ENCODE measurements at places on chromosomes 2 and 18.

DNA sequence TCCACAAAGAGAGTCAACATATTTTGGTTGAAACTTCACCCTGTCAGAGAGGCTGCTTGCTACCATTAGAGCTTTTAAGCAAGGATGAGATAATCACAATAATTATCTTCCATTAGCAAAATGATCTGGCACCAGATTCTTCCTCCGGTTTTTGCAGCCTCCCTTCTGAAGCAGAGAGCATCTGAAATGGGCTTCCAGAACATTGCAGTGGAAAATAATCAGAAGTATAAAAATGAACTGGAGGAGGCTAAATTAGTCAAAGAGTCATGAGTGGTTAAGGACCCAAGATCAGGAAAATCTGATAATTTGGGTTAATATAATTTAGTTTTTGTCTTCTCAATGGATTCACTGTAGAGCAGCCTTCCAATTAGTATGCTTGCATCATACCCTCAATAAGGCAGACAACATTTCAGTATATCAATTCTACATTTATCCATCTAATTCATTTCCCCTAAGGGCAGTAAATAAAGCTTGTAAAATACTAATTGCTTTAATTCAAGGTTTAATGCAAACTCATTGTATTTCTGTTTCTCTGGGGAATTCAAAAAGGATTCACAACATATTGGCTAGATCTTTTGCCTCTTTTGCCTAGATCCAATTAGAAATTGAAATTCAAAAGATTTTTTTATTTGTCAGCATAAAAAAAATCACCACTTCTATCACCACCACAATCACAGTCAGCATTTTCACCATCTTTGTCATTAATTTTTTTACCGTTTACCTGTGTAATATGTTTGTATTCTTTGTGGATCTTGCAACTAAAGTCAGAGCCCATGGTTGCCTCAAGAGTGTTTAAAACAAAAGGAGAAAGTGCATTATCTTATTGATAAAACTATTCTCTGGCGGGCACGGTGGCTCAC, 537.2 kb upstream of the DCC start:
- DNase-seq: no peak

- no peak for DNase-seq
Measured at GRCh38 chr2:241061275-241061674, 40.8 kb downstream of the MTERF4 start.

- DNase-seq: no peak
Measured at GRCh38 chr18:58104096-58104495, 60.1 kb downstream of the NEDD4L start.

DNA sequence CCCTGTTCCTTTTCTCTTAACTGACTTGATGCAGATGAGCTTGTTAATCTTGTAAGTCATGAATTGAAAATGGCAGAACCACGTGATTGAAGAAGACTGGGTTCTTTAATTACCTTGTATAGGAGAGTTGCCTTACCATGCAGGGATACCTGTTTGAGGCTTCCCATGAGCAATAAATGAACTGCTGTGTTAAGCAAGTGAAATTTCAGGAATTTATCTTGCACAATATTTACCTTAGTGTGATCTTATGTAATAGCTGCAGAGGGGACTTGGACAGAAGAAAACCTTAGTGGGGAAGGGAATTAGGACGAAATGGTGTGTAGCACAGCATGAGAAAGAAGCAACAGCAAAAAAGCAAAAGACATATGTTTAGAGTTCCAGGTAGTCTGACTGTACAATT, 384.0 kb upstream of the TMEFF2 start:
- DNase-seq: no peak

GRCh38 chr18:68147728-68148127, 567.2 kb downstream of the TMX3 start:
- no peak for DNase-seq

DNA sequence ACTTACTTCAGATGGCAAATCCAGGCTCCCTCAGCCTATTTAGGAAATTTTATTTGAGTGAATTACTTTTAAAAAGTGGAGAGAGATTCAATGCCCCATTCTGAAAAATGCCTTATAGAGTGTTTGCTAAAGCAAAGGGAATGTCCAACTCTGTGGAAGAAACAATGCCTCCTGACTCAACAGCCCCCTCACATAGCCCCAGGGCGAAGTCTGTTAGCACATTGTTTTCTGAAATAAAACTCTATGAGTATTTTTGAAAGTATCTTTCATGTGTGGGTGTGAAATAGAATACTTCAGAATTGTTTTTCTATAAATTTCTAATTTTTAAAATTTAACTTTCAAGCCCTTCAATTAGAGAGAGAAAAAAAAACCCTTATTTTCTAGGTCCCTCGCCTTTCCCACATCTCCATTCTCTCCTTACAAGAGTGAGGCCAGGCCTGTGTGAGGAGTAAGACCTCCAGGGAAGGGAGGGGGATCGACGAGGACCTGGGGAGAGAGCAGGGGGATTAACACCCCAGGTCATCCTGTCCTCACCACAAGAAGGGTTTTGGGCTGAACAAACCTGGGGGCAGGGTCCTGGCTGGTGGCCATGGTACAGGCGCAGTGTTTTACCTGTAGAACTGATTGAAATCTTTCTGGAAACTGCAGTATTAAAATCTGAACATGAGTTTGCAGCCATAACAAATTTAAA, 141.4 kb downstream of the SNTG2 start:
- no peak for DNase-seq

DNA sequence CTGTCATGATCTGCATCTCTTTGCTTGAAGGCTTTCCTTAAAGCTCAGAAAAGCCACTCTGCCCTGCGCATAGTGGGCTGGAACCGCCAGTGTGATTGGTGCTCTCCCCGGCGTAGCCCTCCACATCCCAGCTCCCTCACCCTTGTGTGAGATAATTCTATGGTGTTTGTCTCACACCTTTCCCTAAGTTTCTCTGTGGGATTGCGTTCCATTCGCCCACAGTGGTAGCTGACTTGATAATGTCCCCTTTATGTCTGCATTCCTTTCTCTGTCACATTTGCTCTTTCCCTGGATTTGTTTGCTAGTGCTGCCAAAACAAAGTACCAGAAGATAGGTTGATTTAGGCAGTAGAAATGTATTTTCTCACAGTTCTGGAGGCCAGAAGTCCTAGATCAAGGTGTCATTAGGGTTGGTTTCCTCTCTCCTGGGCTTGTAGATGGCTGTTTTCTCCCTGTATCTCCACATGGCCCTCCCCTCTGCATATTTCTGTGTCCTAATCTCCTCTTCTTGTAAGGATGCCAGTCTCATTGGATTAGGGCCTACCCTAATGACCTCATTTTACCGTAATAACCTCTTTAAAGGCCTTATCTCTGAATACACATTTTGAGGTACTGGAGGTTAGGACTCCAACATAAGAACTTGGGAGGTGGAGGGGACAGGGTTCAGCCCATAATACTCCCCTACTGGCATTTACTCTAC, 7.4 kb upstream of the TMEM87B start:
- DNase-seq: no peak

GRCh38 chr2:234249873-234250272, 199.4 kb downstream of the SPP2 start:
- DNase-seq: no peak

DNA sequence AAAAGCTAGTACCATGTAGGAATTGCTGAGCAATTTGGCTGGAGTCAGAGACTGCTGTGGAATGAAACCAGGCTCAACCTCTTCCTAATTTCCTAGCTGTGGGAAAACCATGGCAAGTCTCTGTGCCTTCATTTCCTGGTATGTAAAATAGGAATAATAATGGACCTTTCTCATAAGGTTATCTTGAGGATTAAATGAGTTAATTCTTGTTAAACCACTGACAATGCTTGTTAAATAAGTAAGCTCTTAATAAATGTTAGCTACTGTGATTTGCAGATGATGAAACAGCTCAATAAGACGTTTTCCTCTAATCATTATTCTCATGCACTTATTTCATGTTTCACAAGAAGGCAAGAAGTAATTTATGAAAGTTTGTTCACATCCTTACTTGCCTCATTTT, 346.7 kb downstream of the RND3 start:
- DNase-seq: no peak

DNA sequence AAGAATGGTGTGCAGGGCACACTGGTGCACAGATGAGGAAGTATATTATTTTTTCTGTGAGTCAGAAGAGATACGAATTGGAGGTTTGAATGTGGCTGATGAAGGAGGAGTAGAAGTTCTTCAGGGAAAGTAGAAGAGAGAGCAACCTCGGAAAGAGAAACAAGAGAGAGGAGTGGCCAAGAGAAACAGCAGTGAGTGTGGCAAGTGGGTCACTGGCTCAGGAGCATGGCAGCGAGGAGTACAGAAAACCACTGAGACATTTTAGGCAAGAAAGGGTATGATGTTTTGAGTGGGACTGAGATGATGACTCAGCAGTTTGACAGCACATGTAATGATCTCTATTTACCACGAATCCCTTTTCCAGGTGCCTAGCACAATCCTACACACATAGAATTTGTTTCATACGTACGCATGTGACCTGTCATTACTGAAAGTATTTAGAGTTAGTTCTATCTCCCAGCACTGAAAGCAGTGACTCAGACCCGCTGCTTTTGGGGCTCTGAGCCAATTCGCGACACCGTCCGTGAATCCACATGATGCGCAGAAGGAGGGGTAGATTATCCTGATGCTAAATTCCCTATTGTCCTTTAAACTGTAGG, 915.4 kb downstream of the DCDC2C start:
- DNase-seq: no peak

GRCh38 chr18:74652392-74652988, 54.8 kb downstream of the ZNF407 start:
- no peak for DNase-seq

DNA sequence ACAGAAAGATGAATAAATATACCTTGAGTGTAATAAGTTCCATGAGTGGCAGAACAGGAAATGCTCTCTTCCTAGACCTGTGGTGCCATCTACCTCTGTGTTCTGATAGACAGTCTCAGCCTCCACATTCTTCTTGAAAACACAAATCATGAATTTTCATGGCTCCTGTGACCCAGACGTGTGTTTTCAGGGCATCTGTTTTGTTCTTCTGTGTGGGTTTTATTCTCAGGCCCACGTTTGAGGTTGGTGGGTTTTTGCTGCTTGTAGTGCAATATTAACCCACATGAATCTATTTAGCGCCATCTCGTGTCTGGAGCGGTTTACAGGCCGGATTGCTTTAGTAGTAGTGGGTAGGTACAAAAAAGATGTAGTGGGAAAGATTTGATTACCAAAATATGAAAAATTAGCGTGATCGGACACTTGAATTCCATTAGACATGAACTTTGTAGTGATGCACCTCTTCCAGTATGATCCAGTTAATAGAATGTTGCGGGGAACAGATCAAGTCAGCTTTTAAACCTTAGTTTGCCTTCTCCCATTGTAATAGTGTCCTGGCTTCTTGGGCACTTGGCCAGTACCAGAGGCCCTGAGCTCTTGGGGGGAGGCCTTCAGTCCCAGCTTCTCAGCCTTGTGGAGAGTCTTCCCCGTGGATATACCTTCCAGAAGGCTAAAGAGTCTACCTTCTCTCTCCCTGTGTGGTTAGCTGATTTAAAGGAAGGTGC, 256.5 kb downstream of the TPGS2 start:
- DNase-seq: no peak

GRCh38 chr2:98158305-98158704, 71.3 kb downstream of the VWA3B start:
- DNase-seq: no peak

DNA sequence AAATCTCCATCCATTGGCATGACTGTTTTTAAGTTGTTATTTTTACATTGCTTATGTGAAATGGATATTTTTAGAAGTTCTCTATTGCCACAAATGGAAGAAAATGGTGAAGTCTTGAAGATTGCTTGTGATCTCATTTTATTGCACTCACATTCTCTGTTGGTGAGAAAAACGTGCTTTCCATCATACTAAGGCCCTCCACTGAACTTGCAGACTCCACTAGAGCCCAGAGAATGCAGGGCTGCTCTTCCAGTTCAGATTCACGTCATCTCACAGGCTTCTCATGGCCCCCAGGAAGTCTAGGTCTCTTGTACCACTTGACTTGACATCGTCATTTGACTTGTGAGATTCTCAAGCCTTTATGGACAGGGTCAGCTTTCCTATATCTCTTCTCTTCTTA, 254.8 kb upstream of the COPS8 start:
- no peak for DNase-seq

- no peak for DNase-seq
Measured at GRCh38 chr2:69566669-69567068, 76.9 kb downstream of the AAK1 start.

- DNase-seq: no peak
Measured at GRCh38 chr2:8122520-8122919, 559.3 kb upstream of the ID2 start.

DNA sequence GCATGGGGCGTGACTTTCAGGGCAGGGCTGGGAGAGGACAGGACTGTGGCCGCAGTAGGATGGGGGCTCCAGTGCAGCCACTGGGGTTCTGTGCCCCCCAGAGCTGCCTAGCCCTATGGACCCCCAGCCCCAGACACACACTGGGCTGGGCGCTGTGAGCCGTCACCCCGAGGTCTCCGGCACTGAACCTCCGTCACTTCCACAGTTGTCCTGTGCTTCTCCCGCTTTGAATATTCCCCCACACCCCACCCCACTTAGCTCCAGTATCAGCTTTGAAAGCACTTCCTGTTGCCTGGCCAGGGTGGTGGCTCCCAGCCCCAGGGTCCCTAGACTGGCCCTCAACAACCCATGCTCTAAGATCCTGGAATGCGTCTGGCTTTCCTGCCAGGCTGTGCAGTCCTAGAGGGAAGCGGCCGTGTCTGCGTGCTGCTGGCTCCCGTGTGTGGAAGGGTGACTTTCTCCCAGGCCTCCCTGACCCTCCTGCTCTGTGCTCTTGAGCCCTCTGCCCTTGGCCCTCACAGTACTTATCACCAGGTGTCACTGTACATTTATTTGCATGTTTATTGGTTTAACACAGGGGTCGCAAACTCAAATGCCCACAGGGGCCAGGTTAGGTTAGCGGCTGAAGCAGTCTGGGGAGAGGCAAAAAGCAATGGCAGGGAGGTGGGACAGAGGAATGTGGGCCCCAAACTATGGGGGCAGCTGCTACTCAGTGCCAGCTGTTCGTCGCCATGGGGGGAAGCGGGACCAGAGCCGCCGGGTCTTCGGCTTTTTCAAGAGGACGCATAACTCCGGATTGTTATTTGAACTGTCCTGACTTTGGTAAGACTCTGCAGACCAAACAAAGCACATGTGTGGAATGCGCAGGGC, 9.9 kb downstream of the OBSL1 start:
- DNase-seq: no peak

All from stimulated activated CD4-positive, alpha-beta T cell treated with anti-CD3 and anti-CD28 coated beads, Interleukin-1b, Interleukin-23, amount 100 ng/mL, for 1 hour (primary cell).